Stomach (tissue), 19 donors: ENCODE measurements at places on chromosomes 4 and X. TPM values are rescaled to one million over a fixed set of nuclear protein-coding genes. Genes with fewer than 3 reads are reported as not detected.

Gene SOD3
- 89.7 TPM for total RNA-seq

- no peaks in the 10 kb centered on the region for H3K4me1 ChIP-seq
- H3K4me3 ChIP-seq = no peak overlapping the region
- H3K36me3 ChIP-seq = peaks cover 23% of the 10 kb centered on the region
- H3K27me3 ChIP-seq = no peaks in the 10 kb centered on the region
- DNase-seq = no peak
- no peak overlapping the region for H3K27ac ChIP-seq
These were observed 113.5 kb downstream of the RAP1GDS1 start for GRCh38 chr4:98374643-98375042.

Gene LONRF3
- total RNA-seq = 8.5 TPM

Gene GAGE13
- total RNA-seq = not detected

GRCh38 chr4:55530691-55531090 lies 16.0 kb downstream of the CLOCK start:
- peaks cover 9% of the 10 kb centered on the region for H3K36me3 ChIP-seq
- no peak overlapping the region for H3K27ac ChIP-seq
- no peaks in the 10 kb centered on the region for H3K27me3 ChIP-seq
- H3K4me3 ChIP-seq = no peak overlapping the region
- no peak for DNase-seq
- H3K4me1 ChIP-seq = no peaks in the 10 kb centered on the region

GRCh38 chr4:47167081-47168035 lies 136.0 kb downstream of the GABRB1 start:
- H3K27me3 ChIP-seq = no peaks in the 10 kb centered on the region
- H3K36me3 ChIP-seq = no peaks in the 10 kb centered on the region
- H3K4me3 ChIP-seq = no peak overlapping the region

Gene MAGEA4
- not detected for total RNA-seq

GRCh38 chr4:103774326-103774825 lies 54.6 kb upstream of the TACR3 start:
- H3K4me1 ChIP-seq = no peaks in the 10 kb centered on the region
- H3K36me3 ChIP-seq = no peaks in the 10 kb centered on the region
- H3K4me3 ChIP-seq = no peak overlapping the region
- DNase-seq = no peak
- H3K27me3 ChIP-seq = no peaks in the 10 kb centered on the region

Gene ERAS
- not detected for total RNA-seq

- no peaks in the 10 kb centered on the region for H3K27me3 ChIP-seq
These were observed 124.1 kb upstream of the WDR1 start for GRCh38 chr4:10240691-10241090.

DNA sequence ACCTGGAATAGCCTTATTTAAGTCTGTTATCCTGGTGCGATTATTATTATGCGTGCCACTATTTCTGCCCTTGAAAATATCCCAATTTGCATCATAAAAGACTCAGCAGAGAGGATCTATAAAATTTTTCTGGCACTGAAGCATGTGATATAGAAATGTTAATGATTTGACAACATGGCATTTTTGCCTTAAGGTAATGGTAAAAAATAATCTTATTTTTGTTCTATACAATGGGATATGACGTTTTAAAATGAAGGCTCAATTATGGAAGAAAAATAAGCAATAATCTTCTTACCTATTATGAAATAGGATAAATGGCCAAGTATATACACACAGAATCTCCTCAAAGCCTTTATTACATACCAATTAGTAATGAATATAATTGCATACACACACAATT lies 113.5 kb downstream of the PDGFC start:
- no peaks in the 10 kb centered on the region for H3K4me1 ChIP-seq
- no peaks in the 10 kb centered on the region for H3K36me3 ChIP-seq
- no peak overlapping the region for H3K27ac ChIP-seq
- H3K4me3 ChIP-seq = no peak overlapping the region
- H3K27me3 ChIP-seq = no peaks in the 10 kb centered on the region

Gene DLG3
- total RNA-seq = 24.3 TPM

DNA sequence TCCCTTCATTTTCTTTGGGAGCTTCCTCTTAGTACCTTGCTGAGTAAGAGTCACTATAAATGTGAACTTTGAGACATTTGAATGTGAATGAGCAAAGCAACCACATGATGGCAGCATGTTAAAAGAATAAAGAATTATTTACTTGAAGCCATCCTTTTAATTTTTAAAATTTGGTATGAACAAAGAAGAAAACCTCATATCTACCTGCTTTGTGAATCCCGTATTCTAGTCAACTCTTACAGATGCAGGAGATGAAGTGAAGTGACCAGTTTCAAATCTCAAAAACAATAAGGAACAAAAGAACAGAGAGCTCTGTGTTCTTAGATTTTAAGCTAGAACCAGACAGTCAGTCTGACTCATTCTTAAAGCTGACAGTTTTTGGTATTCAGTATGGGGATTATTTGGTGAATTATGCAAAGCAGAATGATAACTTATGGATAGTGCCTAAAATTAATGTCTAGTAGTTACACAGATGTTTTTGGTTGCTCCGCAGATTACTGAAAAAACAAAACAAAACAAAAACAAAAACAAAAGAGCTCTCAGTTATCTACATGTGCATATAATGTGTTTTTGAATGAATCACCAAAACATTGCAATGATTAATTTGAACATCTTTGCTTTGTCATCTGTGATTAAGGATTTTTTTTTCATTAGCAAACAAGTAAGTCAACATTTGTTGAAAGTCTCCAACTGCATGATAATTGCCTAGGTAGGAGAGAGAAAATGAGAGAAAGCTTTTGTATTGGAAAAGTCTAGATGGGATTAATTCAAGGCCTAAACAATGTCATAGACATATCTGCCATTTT lies 48.2 kb upstream of the H2AZ1 start:
- H3K4me3 ChIP-seq = no peak overlapping the region
- no peak for DNase-seq
- H3K4me1 ChIP-seq = no peaks in the 10 kb centered on the region
- H3K27me3 ChIP-seq = no peaks in the 10 kb centered on the region
- no peak overlapping the region for H3K27ac ChIP-seq

GRCh38 chr4:129231945-129232588 lies 136.1 kb downstream of the C4orf33 start:
- no peak overlapping the region for H3K4me3 ChIP-seq

DNA sequence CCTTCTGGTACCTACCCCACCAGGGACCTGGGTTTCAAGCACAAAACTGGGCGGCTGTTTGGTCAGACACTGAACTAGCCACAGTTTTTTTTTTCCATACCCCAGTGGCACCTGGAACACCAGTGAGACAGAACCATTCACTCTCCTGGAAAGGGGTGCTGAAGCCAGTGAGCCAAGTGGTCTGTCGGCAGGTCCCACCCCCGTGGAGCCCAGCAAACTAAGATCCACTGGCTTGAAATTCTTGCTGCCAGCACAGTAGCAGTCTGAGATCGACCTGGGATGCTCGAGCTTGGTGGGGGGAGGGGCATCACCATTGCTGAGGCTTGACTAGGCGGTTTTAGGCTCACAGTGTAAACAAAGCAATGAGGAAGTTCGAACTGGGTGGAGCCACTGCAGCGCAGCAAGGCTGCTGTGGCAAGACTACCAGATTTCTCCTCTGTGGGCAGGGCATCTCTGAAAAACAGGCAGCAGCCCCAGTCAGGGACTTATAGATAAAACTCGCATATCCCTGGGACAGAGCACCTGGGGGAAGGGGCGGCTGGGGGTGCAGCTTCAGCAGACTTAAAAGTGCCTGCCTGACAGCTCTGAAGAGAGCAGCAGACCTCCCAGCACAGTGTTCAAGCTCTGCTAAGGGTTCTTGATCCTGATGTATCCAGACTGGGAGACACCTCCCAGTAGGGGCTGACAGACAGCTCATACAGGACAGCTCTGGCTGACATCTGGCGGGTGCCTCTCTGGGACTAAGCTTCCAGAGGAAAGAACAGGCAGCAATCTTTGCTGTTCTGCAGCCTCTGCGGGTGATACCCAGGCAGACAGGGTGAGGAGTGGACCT lies 223.0 kb downstream of the COX18 start:
- H3K36me3 ChIP-seq = no peaks in the 10 kb centered on the region
- no peak for DNase-seq
- no peak overlapping the region for H3K27ac ChIP-seq
- H3K27me3 ChIP-seq = no peaks in the 10 kb centered on the region
